AG04449 (cell line): ENCODE measurements at places on chromosomes 4 and X.

GRCh38 chr4:74108457-74109115 is 9.6 kb upstream of the CXCL2 start:
- DNase-seq = no peak

DNA sequence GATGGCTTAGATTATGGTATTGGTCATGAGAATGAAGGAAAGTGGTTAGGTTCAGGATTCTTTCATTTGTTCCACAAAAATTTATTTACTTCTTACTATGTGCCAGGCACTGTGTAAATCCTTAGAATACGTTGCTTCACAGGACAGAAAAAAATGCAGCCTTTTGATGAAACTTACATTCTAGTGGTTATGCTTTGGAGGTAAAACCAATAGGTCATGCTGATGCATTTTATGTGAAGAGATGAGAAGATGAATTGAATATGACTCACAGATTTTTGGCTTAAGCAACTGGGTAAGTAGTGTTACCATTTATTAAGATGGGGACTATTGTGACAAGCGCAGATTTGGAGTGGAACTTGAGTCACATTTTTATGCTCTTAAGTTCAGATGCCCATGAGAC is 165.3 kb downstream of the GLRA2 start:
- DNase-seq = peak; percentile 26

- no peak for DNase-seq
These were observed 599.5 kb upstream of the ZFP42 start for GRCh38 chr4:187396106-187396505.

DNA sequence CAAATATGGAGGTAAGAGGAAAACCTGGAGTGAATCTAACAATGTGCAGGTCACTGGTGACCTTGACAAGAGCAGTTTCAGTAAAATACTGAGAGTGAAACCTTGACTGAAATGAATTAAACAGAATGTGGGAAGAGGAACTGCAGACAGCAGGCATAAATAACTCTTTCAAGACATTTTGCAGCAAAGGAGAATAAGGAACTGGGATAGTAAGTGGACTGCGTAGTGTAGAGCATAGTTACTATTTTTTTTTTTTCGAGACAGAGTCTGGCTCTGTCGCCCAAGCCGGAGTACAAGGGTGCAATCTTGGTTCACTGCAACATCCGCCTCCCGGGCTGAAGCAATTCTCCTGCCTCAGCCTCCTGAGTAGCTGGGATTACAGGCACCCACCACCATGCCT is 24.0 kb downstream of the RBMX start:
- no peak for DNase-seq

DNA sequence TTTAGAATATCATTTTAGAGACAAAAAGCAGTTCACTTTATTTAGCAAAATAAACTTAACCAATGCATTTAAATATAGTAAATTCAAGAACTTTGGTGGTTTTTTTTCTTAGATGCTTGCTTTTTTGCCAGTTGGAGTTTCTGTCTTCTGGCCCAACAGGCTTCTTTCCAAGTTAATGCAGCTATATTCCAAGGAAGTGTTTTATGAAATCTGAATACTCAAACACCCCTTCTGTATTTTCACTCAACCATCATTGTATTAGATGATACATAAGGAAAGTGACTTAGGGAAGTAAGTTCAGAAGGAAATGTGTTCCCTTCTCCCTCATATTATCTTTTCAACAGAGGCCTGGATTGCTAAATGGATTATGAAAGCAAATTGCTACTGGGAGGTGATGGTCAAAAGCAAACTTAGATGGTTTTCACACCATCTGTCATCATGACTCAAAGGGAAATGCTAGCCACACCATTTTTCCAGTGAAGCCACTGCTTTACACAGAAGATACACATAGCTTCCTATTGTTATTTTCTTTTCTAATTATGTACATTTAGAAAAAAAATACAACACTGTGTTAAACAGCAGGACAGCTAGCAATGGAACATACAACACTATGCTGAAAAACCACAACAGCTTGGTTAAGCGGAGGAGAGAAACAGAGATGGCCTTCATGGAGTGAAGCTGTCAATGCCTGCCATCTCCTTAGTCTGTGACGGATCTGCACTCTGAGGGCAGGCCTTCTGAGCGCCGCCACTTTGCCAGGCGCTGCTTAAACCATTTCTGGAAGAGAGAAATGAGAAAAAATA is 32.9 kb downstream of the HOPX start:
- DNase-seq = no peak

DNA sequence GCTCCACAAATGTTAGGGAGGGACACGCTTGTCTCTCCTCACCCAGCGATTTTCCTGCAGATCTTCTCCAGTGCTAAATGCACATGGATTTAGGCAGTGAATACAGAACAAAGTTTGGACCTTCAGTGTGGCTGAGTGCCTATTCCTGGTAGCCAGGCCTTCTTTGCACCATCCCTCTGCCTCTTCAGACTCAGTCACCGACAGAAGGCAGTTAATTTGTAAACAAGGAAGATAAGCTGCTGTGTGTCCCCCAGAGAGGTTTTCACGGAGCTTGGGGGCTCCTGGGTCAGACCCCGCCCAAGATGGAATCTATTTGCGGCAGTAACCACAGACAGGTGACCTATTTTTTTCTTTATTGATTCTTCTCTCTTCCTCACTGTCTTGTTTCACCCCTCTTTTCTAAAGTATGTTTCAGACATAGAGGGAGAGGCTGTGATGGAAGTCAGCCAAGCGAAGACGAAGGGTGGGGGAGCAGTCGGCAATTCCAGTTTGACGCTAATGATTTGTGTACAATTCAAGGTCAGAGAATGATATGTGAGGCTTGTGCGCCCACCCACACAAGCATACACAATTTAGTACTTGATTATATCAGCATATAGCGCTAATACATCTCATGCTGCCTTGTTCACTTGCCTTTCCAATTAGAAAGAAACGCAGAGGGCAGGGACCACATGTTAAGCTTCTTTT is 200.8 kb downstream of the MGST2 start:
- no peak for DNase-seq

DNA sequence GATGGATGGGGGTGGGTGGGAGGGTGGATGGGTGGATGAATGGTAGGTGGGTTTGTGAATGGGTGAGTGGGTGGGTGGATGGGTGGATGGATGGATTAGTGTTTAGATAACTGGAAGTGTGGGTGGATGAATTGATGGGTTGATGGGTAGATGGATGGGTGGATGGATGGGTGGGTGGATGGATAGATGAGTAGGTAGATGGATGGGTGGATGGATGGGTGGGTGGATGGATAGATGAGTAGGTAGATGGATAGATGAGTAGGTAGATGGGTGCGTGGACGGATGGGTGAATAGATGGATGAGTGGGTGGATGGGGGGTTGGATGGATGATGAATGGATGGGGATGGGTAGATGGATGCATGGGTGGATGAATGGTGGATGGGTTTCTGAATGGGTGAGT is 20.3 kb upstream of the ASMTL start:
- DNase-seq = no peak
